ENCODE measurements at places on chromosomes 13 and 19.

DNA sequence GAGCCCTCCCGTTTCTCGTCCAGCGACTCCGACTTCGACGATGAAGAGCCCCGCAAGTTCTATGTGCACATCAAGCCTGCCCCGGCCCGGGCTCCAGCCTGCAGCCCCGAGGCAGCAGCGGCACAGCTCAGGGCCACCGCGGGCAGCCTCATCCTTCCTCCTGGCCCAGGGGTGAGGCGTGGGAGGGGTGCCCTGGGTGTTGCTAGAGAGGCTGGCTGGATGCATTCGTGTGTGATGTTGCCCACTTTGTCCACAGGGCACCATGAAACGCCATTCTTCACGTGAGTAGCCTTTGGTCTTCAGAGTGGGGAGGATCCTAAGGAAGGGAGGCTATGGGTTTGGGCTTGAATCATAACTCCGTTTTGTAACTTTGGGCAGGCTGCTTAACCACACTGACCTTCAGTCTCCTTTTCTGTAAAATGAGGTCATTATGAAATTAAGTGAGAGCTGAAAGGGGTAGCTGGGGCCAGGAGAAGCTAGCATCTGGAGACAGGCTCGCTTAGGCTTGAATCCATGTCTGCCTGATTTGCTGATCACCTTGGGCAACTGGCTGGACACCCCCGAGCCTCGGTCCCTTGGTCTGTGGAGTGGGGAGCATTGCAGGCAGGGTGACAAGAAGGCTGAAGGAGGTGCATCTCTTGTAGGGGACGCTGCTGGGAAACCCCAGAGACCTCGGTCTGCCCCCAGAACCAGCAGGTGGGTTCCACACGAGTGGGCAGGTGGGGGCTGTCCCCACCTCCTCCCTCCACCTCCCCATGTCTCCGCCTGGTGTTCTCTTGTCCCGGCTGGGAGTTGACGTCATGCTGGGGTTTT is 18.7 kb upstream of the B3GNT3 start:
- no peak for DNase-seq

DNA sequence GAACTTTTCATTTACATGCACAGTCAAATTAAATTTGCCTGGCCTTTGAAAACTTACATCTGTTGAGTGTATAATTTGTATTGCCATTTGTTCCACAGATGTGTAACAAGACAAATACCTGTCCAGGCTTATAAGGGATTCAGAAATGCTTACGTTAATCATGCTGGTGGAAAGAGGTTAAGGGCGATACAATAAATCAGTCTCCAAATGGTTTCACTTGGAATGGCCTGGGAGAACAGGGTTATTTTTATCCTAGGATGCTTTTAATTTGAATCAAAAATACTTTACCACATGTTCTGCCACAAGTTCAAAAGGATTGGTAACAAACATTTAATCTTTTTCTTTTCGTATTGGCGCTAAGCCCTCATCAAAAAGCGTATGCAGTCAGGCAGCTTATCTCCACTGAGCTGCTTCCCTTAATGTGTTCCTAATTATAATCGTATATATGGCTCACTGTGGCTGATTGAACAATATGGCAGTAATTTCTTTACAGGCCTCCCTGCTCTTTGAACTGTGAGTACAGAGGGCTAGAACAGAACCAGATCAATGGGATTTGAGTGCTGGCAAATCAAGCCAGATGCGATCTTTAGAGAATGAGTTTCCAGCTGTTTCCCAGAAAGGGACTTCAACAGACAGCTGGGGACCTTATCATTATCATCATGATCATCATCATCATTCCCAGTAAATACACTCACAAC is 425.7 kb downstream of the SPRY2 start:
- no peak for DNase-seq

- no peak for DNase-seq
Observed at GRCh38 chr19:30449078-30449590, 77.0 kb downstream of the ZNF536 start.

DNA sequence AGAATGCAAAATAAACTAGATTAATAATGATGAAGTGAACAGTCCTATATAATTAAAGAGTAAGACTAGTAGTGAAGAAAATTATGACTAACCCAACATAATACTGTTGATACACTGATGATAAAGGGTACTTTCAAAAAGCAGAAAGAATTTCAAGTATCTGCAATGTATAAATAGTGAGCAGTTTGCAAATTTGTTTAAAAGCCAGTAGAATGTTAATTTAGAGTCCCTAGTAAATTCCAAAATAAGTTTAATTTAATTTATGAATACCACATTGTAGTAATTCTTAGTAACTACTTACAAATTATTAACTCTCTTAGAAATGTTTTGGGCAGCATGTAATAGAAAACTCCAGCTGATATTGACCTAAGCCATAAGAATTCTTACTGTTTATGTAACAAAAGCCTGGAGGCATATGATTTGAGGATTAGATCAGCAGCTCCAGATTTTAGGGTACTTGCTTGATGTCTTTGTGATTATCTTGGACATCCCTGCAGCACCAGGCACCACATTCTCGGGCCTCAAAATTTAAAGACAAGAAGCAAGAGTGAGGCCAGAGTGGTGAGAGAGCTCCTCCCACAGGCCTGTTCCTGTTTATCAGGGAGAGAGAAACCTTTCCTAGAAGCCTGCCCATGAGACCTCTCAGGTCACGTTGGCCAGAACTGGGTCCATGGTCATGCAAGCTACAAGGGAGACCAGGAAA is 67.6 kb upstream of the TDRD3 start:
- DNase-seq = peak; percentile 6

DNA sequence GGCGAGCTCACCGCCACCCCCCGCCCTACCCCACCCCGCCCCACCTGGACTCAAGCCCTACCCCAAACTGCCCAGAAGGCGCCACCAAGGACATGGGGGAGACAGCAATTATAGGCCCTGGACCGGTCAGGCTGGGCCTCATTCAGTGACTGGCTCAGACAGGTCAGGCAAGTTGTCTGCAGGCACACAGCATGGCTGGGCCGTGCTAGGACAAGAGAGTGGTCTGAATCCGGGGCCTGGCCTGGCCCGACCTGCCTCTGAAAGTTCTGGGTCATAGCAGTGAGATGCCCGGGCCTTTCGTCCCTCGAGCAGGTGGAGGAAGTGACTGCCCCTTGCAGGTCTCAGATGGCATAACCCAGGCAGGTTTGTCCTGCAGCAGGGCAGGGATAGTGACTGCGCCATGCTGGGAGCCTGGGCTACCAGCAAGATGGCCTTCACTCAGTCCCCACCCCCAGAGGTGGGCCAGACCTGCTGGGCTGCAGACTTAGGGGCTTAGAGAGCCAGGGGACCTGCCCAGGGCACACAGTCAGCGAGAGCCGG is 21.0 kb downstream of the COMP start:
- no peak for DNase-seq

- DNase-seq = peak; percentile 18
Observed at GRCh38 chr19:12946731-12947496, 1.3 kb downstream of the RAD23A start.

- no peak for DNase-seq
Observed at GRCh38 chr13:73681779-73682178, 452.4 kb downstream of the KLF12 start.

GRCh38 chr13:33167491-33167890 is 118.1 kb downstream of the STARD13 start:
- no peak for DNase-seq

- DNase-seq = no peak
Observed at GRCh38 chr13:66845393-66845792, 384.7 kb downstream of the PCDH9 start.

GRCh38 chr13:72295153-72295552 is 428.1 kb upstream of the DACH1 start:
- DNase-seq = no peak

- DNase-seq = no peak
Observed at GRCh38 chr13:60227158-60227557, 63.4 kb upstream of the DIAPH3 start.

Data from foreskin keratinocyte (primary cell).